ENCODE measurements at places on chromosomes 5 and 9.

DNA sequence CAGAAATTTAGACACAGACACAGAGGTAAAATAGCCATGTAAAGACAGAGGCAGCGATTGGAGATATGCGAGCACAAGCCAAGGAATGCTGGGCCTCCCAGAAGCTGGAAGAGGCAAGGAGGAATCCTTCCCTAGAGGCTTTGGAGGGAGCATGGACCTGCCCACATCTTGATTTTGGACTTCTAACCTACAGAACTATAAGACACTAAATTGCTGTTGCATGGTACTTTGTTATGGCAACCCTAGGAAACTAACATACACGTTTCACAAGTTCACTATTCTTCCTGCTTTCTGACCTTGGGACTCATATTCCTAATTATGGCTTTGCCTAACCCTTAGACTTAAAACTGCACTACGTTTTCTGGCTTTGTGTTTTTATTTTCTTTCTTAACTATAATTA lies 4.6 kb upstream of the LURAP1L start:
- DNase-seq = no peak

GRCh38 chr5:163535290-163535689 lies 29.9 kb downstream of the MAT2B start:
- peak; percentile 4 for DNase-seq

GRCh38 chr9:113632776-113633590 lies 169.5 kb downstream of the RGS3 start:
- no peak for DNase-seq

DNA sequence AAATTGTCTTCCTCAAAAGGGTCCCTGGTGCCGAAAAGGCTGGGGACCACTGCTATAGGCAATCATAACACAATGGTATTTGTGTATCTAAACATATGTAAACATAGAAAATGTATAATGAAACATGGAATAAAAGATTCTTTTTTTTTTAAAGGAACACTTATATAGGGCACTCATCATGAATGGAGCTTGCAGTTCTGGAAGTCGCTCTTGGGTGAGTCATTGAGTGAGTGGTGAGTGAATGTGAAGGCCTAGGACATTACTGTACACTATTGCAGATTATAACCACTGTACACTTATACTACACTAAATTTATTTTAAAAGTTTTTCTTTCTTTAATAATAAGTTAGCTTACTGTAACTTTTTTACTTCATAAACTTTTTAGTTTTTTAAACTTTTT lies 176.4 kb downstream of the ARRDC3 start:
- DNase-seq = no peak

DNA sequence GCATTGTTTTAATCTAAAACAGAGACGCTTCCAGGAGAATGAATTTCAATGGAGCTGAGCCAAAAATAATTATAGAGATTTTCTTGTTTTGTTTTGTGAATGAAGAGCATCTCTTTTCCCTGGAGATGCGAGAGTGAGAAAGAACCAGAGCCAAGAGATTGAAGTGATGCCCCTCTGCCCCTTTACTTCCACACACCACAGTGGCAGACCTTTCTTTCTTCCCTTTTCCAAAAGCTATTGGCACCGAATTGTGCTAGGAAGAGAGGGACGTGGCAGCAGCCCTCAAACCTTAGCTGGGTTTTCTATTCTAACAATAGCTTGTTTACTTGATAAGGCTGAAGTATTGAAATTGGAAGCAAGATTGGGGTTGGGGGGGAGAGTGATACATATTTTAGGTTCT lies 133.0 kb upstream of the TMEM161B start:
- DNase-seq = no peak

DNA sequence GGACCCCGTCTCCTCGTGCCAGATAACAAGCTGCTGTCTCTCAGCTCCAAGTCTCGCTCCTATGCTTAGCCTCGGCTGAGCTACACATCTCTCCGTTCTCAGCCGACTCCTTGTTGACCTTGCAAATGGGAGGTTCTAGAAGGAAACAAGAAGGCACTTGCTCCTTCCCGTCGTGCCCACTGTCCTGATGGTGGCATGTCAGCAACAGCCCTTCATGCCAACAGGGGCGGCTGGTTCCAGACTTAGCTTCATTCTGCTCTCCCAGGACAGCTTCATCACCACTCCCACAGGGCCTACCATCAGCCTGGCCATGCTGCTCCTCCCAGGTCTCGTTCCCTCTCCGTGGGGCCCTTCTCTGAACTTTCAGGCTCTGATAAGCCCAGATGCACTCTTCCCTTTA lies 13.0 kb upstream of the RASGEF1C start:
- no peak for DNase-seq

DNA sequence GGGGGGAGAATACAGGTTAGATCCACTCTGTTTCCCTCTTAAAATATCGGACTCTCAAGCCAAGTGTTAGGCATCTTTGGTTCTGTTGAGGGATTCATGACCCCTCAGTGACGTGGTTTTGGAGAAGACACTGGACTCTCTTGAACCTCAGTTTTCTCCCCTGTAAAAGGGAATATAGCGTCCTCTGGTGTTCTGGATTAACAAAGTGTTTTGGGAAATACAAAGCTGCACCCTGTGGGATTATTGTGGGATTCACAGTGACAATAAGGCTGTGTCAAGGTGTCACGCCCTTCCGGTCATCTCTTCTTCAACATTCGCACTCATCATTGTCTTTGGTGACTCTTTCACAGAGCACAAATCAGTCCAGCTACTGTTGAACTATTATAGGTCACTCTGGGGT lies 139.0 kb downstream of the IRX1 start:
- DNase-seq = no peak

DNA sequence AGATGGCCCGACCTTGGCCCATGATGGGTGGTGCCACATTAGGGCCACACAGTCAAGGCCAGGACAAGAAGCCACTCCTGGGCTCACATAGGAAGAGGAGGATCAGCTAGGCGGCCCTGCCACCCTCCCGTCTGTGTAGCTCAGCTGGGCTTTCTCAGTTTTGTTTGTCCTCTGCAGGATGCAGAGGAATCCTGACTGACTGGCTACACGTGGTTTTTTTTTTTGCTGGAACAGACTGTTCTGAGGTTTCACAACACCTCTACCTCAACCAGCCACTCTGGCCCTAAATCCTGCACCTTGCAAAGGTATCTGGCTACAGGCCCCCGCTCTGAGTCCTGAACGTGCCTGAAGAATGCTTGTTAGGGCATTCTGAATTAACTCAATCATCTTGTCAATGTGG lies 88.3 kb upstream of the MSX2 start:
- no peak for DNase-seq

GRCh38 chr5:456351-457194 lies 13.6 kb downstream of the EXOC3 start:
- no peak for DNase-seq

Data from stimulated activated naive B cell treated with anti-CD40 and anti-IgM and Interleukin-4, amounts not matched to agents 10 μg/mL and 1 μg/mL and 100 μg/mL, for 72 hours (primary cell).